ENCODE measurements at places on chromosomes 1 and 21. TPM values are rescaled to one million over a fixed set of nuclear protein-coding genes. Genes with fewer than 3 reads are reported as not detected.

Gene DNASE2B
- total RNA-seq = not detected

Gene SMCP
- not detected for total RNA-seq

Gene WDR64
- not detected for total RNA-seq

DNA sequence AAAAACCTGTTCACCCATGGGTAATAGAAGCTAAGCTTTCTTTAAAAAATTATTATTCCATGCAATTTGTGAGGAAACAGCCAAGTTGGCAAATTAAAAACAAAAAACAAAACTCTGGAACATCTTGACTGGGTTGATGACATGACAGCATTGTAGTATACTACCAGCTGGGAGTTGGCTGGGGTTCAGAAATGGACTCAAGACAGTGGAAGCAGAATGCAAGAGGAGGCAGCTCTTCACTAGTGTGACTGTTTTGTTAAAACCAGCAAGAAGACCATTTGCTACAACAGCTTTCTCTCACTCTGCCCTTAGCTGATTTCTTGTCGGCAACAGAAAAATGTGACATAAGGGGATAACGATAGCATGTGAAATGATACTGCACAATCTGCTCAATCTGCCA, 1298.9 kb upstream of the ADGRL4 start:
- no peak for DNase-seq
- no peaks in the 10 kb centered on the region for H3K27me3 ChIP-seq
- no peak overlapping the region for H3K4me3 ChIP-seq
- H3K36me3 ChIP-seq = no peaks in the 10 kb centered on the region
- H3K27ac ChIP-seq = no peak overlapping the region

DNA sequence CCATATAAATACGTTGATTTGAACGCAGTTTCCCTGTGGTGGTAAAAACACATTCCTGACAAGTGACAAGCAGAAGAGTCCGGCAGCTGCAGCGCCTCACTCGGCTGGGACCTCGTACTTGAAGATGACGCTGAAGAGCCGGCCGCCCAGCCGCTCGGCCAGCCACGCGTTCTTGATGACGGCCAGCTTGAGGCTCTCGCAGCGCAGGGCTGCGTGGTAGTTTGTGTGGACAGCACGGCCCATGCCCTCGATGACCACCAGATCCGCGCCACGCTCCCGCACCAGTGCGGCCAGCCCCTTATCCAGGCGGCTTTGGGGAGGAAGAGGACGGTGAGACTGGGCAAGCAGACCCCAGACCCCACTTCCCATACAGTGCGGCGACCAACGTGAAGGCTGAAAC, 17.6 kb downstream of the PANK4 start:
- peaks cover 9% of the 10 kb centered on the region for H3K36me3 ChIP-seq
- H3K4me3 ChIP-seq = no peak overlapping the region
- no peak overlapping the region for H3K27ac ChIP-seq
- H3K4me1 ChIP-seq = no peaks in the 10 kb centered on the region
- H3K27me3 ChIP-seq = peaks cover 10% of the 10 kb centered on the region

GRCh38 chr1:183090391-183091006, 67.3 kb downstream of the LAMC1 start:
- no peak for DNase-seq
- no peak overlapping the region for H3K4me3 ChIP-seq
- H3K27me3 ChIP-seq = no peaks in the 10 kb centered on the region

DNA sequence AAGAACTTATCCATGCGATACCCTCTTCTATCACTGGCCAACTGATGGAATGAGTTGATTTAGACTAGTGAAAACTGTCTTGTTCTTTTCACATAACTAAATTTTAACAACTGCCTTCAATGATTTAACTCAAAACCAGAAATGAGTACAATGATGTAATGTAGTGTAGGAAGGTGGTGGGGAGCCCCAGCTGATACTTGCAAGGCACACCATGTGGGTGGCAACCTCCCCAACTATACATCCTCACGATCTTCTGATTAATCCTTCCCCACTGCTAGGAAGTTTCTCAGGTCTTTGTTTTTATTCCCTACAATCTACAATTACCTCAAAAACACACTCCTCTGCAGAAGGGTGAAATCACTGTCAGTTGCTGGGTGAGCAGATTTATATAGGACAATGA, 100.7 kb downstream of the KCTD3 start:
- no peak overlapping the region for H3K4me3 ChIP-seq
- no peaks in the 10 kb centered on the region for H3K4me1 ChIP-seq
- no peaks in the 10 kb centered on the region for H3K36me3 ChIP-seq
- DNase-seq = no peak
- no peak overlapping the region for H3K27ac ChIP-seq
- H3K27me3 ChIP-seq = no peaks in the 10 kb centered on the region

- H3K4me1 ChIP-seq = peaks cover 5% of the 10 kb centered on the region
- no peak overlapping the region for H3K4me3 ChIP-seq
Measured at GRCh38 chr1:175520186-175520585, 223.2 kb downstream of the TNR start.
